ENCODE measurements at places on chromosomes 5 and 9.

DNA sequence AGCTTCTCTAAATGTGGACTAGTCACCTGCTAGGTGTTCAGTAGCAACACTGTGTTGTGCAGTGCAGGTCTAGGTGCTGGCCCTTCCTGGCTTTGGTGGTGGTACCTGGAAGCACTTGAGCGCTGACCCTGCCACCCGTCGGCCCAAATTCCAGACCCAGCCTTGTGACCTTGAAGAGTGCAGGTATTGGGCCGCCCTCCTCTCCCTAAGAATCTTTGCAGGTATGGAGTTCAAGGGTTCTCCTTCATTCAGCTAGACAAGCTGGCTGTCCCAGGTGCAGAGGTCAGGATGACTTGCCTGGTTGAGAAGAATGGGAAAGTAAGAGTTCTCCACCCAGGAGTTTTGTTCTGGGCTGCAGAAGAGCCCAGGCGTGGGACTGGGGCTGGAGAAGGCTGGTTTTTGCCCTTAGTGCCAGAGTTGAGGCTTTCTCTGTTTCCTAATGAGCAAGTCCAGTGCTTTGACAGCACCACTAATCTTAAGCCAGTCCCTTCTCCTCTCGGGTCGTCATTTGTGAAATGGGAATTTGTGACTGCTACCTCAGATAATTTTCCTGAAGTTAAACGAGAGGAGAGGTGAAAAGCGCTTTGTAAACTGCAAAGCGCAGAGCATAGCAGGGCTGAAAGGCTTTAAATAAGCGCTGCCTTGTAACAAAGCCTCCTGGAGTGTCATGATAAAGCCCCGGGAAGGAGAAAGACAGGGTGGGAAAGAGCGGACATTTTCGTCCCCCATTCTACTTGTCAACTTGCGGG, 4.0 kb downstream of the FOXE1 start:
- H3K36me3 ChIP-seq = no peaks in the 10 kb centered on the region
- peak; percentile 39 for DNase-seq
- H3K27me3 ChIP-seq = peaks cover 26% of the 10 kb centered on the region
- peaks cover 2% of the 10 kb centered on the region for H3K4me1 ChIP-seq
- H3K4me3 ChIP-seq = no peak overlapping the region

DNA sequence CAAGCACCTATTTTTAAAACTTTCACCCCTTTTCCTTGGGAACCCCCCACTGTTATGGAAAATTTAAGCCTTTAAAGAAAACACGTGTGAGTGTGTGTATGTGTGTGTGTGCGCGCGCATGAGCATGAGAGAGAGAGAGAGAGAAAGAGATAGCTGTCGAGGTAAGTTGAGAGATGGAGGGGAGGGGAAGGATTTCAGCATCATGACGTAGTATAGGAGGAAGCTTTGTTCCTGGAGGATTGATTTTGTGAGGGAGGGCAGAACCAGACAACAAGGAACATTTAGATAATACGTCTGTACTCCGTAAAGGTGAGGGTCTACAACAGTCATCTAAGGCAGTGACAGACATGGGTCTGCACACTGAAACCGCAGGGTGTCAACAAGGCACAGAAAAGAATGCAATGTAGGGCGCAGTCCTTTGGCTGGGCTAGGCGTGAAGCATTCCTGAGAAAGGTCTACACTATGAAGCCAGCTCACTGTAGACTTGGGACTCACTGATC, 227.7 kb downstream of the SMARCA2 start:
- no peaks in the 10 kb centered on the region for H3K36me3 ChIP-seq
- H3K27ac ChIP-seq = no peak overlapping the region
- DNase-seq = no peak
- peak overlapping the region; percentile 66 for H3K4me3 ChIP-seq
- peaks cover 3% of the 10 kb centered on the region for H3K4me1 ChIP-seq
- H3K27me3 ChIP-seq = no peaks in the 10 kb centered on the region

DNA sequence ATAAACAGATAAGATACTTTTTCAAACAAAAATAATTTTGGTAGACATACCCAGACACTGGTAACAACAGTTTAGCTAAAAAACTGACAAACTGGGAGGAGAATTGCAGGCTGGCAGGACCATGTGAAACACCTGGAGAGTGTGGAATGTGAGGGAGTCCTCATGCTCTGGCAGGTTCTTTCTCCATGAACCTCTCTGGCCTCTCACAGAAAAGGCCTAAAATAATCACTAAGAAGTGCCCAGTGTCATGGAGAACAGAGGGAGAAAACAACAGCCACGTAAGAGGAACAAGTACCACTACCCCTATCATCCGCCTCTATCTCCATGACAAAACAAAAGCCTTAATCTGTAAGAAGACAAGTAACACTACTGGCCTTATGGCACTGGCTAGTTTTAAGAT, 1227.5 kb upstream of the CDH9 start:
- H3K4me1 ChIP-seq = no peaks in the 10 kb centered on the region
- no peak overlapping the region for H3K4me3 ChIP-seq
- no peak for DNase-seq
- H3K27ac ChIP-seq = no peak overlapping the region
- no peaks in the 10 kb centered on the region for H3K27me3 ChIP-seq

DNA sequence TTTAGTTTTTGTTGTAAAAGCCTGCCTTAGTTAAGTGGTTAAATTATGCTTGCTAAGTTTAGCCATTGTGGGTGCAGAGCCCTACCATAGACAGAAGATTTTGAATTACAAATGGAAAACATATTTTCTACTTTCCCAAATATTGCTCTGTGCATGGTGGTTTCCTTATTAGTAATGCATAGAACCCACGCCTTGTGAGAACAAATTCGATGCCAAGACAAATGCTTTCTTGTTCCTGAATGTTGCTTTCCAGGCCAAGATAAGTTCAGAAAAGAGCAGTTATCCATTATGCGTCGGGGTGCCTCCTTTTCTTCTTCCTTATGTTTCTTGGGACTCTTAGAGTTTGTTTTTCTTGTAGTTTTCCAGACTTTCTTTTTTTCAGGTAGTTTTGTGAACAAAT, 31.0 kb upstream of the GARNL3 start:
- no peak for DNase-seq
- no peaks in the 10 kb centered on the region for H3K27me3 ChIP-seq
- H3K4me3 ChIP-seq = peak overlapping the region; percentile 22
- peak overlapping the region; percentile 82 for H3K27ac ChIP-seq
- no peaks in the 10 kb centered on the region for H3K36me3 ChIP-seq

GRCh38 chr5:14880688-14881087, 9.1 kb upstream of the ANKH start:
- no peak overlapping the region for H3K27ac ChIP-seq
- H3K4me1 ChIP-seq = no peaks in the 10 kb centered on the region
- no peak for DNase-seq
- H3K4me3 ChIP-seq = no peak overlapping the region

GRCh38 chr9:112552229-112553056, 65.8 kb downstream of the KIAA1958 start:
- H3K4me3 ChIP-seq = no peak overlapping the region
- H3K36me3 ChIP-seq = no peaks in the 10 kb centered on the region
- no peaks in the 10 kb centered on the region for H3K27me3 ChIP-seq
- H3K27ac ChIP-seq = no peak overlapping the region

- H3K27ac ChIP-seq = no peak overlapping the region
- no peak overlapping the region for H3K4me3 ChIP-seq
- no peak for DNase-seq
Measured at GRCh38 chr9:90142580-90142979, 500.0 kb downstream of the DIRAS2 start.

DNA sequence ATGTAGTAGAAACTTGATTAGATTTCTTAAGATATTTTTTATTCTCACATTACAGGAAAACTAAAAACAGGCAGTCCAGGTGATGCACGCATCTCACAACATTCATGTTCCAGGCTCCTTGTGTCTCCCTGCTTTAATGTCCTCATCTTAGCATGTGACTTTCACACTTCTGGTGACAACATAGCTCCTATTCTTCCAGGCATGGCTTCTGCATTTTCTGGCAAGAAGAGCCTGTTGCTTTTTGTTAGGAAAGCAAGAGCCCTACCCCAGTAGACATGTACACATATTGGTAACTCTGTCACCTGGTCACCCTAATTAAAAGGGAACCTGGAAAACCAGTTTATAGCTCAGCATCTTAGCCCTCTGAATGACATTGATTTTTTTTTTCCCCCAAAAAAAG, 92.5 kb downstream of the PPIC start:
- H3K27ac ChIP-seq = no peak overlapping the region
- H3K36me3 ChIP-seq = peaks cover 10% of the 10 kb centered on the region
- H3K27me3 ChIP-seq = no peaks in the 10 kb centered on the region
- no peak overlapping the region for H3K4me3 ChIP-seq

- no peak for DNase-seq
- no peak overlapping the region for H3K27ac ChIP-seq
- H3K4me3 ChIP-seq = no peak overlapping the region
Measured at GRCh38 chr5:175285261-175285660, 158.7 kb downstream of the DRD1 start.

GRCh38 chr9:38126730-38127129, 57.7 kb upstream of the SHB start:
- DNase-seq = no peak
- H3K4me1 ChIP-seq = no peaks in the 10 kb centered on the region
- no peaks in the 10 kb centered on the region for H3K36me3 ChIP-seq

- no peak for DNase-seq
- H3K36me3 ChIP-seq = no peaks in the 10 kb centered on the region
- H3K27ac ChIP-seq = no peak overlapping the region
Measured at GRCh38 chr5:32222723-32223470, 48.8 kb upstream of the GOLPH3 start.

- H3K4me3 ChIP-seq = no peak overlapping the region
- no peaks in the 10 kb centered on the region for H3K27me3 ChIP-seq
- H3K36me3 ChIP-seq = no peaks in the 10 kb centered on the region
- H3K4me1 ChIP-seq = no peaks in the 10 kb centered on the region
- no peak overlapping the region for H3K27ac ChIP-seq
- DNase-seq = no peak
Measured at GRCh38 chr5:91503321-91503720, 120.2 kb upstream of the ARRDC3 start.

- H3K27ac ChIP-seq = no peak overlapping the region
- no peak for DNase-seq
- no peaks in the 10 kb centered on the region for H3K36me3 ChIP-seq
- no peaks in the 10 kb centered on the region for H3K27me3 ChIP-seq
Measured at GRCh38 chr9:108217431-108218349, 638.1 kb downstream of the ACTL7B start.
